Activated CD4-positive, alpha-beta T cell treated with anti-CD3 and anti-CD28 coated beads, Interleukin-2, amount 10 ng/mL, durations not matched to agents 7 days and 5 days (primary cell): ENCODE measurements at places on chromosomes 1 and 21. TPM values are rescaled to one million over a fixed set of nuclear protein-coding genes. Genes with fewer than 3 reads are reported as not detected.

GRCh38 chr1:54809496-54810074 lies 8.5 kb upstream of the TTC22 start:
- DNase-seq: no peak

- DNase-seq: no peak
These were observed 66.6 kb downstream of the PUM1 start for GRCh38 chr1:30998887-30999286.

- no peak for DNase-seq
These were observed 641.5 kb downstream of the PLPP3 start for GRCh38 chr1:55937840-55938375.

DNA sequence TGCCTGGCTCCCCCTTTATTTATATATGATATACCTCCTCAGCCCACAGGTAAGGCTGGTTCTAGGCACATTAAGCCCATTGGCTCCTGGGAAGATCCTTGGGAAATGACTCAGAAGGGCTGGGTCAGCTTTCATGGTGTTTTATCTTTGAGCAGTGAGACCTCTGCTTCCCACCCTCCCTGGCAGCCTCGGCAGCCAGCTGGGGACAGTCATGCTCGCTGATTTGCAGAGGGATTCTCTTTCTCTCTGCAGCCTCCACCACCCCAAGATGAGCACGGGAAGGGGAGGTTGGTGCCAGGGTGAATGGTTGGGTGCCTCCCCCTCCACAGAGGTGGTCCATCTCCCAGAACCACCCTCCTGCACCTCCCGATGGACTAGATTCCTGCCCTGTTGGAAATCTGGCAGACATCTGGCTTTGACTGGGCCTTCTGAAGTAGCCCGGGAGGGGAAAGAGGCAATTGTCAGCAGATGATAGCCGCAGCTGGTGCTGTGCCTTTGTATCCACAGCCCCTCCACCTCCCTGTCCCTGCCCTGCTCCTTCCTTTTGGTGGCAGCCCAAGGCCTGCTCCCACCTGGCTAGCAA lies 24.6 kb downstream of the IER5 start:
- no peak for DNase-seq

GRCh38 chr1:75092141-75092540 lies 42.0 kb upstream of the LHX8 start:
- no peak for DNase-seq

- no peak for DNase-seq
These were observed 37.1 kb downstream of the EIF2B3 start for GRCh38 chr1:44949286-44949685.

GRCh38 chr1:40951943-40952743 lies 27.4 kb upstream of the CTPS1 start:
- DNase-seq: peak; percentile 54

DNA sequence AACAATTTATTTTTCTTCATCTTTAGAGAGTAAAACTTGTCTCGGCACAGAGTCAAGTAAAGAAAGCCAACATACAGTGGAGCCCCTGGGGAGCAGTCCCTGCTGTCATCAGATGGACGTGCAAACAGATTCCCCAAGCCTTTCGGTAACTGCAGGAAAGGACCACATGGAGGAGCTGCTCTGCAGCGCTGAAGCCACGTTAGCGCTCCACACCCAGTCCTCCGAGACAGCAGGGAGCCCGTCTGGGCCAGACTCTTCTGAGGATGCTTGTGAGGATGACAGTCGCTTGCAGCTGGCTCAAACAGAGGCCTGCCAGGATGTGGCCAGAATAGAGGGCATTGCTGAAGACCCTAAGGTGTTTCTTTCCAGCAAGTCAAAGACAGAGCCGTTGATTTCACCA lies 77.1 kb upstream of the SCCPDH start:
- DNase-seq: no peak

DNA sequence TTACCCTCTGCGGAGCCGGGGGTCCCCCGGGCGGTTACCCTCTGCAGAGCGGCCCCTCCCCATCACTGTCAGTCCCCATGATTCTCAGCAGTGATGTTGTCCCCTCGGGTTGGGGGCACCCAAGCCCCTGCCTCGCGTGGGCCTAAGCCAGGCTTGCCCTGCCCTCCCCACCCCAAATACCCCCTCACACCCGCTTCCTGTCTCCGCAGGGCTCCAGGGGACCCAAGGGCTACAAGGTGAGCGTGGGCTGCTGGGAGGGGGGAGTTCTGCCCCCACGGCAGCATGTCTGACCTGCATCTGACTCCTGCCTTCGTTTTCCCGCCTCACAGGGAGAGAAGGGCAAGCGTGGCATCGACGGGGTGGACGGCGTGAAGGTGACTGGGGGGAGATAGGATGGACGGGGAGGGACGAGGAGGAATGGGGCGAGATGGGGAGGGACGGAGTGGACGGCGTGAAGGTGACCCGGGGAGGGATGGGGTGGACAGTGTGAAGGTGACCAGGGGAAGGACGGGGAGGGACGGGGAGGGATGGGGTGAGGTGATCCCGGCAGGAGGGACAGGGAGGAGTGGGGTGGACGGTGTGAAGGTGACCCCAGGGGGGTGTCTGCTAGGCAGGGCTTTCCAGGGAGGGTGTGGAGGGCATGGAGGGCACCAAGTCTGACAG lies 8.6 kb downstream of the COL6A1 start:
- DNase-seq: no peak

- no peak for DNase-seq
These were observed 73.3 kb downstream of the RPE65 start for GRCh38 chr1:68376441-68376840.

DNA sequence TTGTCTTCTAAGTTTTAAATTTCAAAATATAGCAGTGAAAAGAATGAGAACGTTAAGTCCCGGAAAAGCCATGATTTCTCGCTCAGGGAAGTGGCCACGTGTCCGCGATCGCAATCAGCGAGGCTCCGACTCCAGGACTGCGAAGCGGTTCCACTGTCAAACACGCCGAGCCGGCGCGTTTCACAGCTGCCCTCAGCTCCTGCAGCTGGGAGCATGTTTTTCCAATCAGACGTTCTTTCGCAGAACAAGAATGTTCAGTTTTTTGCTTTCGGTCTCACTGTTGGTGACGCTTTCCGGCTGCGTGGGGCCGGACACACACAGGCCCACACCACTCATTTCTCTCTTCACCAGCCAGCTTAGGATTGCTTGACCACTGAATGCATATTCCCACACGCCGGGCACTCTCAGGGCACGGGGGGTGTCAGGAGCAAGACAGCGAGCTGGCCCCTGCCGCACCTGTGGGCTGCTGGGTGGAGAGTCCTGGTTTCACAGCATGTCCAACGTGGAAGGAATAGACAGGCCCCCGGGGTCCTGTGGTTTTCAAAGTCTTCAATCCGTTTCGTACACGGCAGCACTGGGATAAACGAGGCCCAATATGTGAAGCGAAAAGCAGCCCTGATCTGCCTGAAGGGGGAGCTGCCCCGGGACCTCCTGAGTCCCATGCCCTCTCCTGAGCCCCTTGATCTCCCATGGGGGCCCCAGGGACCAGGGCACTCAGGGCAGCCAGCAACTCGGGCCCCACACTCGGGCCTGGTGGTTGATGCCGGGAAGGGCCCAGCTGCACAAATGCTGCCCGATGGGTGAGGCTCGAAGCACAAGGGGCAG lies 47.3 kb upstream of the COL18A1 start:
- no peak for DNase-seq

DNA sequence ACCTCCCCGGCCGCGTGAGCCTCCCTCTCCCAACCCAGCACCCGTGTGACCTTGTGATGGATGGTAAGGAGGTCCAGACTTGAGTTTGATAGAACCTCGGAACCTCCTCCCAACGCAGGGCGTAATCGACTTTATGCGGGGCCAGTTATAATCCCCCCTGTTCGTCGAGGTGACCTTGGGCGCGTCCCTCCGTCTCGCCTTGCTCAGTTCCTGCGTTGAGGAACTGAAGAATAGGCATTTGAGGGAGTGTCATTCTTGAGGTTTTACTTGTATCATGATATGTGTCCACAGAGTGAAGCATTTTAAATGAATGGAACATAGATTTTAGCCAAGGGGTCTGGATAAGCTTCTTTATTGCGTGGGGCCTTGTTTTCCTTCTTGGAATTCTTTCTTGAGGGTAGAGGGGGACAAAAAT lies 433 bp downstream of the TIMM17A start:
- DNase-seq: no peak

DNA sequence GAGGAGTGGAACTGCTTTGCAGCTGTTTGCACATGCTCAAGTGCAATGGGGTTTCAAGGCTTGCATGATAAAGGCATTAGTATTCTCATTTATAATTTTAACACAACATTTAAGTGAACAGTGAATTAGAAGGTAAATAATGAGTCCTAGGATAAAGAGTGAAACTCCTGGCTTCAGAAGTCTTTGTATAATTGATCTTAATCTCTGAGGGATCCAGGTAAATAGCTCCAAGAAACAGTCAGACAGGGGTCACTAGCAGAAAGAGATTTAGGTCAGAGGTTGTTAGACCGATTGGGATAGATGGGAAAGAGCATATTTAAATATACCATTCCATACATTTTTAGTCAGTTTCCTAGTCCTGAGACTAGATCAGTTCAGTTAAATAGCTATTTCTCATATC lies 14.1 kb upstream of the THEM4 start:
- DNase-seq: no peak

DNA sequence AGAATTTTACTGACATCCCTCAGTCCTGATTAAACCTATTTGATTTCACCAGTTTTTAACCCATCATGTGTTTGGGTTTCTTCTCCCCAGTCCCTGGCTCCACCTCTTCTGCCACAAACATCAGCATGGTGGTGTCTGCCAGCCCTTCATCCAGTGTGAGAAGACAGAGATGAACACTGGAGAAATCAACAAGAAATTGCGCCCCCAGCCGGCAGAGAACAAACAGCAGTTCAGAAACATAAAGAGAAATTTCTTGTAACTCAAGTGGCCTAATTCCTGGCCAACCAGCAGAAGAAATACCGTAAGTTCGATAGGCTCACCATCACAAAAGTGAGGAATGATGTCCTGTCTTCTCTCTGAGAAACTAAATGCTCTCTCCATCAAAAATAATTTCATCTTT lies 18.3 kb downstream of the S100A11 start:
- peak; percentile 28 for DNase-seq

GRCh38 chr1:50109116-50109515 lies 396 bp downstream of the ELAVL4 start:
- no peak for DNase-seq

- no peak for DNase-seq
These were observed 31.8 kb upstream of the BEND5 start for GRCh38 chr1:48808496-48808895.

DNA sequence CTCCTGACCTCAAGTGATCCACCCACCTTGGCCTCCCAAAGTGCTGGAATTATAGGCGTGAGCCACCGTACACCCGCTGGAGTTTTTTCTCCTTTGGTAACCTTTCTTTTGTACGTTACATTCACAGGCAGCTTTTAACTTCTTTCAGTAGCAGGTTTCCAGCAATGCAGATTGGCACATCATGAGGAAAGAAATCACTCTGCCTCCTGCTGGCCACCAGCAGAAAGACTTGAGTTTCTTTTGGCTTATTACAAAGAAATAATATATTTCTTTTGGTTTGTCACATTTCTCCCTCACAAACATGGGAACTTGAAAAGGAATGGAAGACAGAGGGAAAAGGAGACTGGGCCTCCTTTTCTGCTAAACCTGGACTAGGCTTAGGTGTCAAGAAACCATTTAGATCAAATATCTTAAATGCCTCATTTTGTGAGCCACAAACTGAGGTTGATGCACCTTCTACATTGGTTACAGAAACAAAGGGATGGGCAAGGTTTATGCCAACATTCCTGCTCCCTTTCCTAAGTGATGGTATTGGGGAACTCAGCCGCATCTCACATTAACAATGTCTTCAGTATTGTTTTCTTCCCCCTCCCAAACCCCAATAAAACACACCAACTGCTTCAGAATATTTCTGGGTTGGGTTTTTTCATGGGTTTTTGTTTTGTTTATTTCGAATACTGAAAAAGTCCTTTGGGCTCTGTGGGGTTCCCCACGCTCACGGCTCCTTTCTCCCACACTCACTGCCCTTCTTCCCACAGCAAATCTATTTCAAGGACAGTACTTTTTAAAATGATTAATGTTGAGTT lies 7.7 kb downstream of the ENSA start:
- peak; percentile 73 for DNase-seq

GRCh38 chr1:31839662-31840343 lies 24.0 kb upstream of the SPOCD1 start:
- DNase-seq: no peak

- no peak for DNase-seq
These were observed 3.4 kb upstream of the AHDC1 start for GRCh38 chr1:27607239-27607804.

DNA sequence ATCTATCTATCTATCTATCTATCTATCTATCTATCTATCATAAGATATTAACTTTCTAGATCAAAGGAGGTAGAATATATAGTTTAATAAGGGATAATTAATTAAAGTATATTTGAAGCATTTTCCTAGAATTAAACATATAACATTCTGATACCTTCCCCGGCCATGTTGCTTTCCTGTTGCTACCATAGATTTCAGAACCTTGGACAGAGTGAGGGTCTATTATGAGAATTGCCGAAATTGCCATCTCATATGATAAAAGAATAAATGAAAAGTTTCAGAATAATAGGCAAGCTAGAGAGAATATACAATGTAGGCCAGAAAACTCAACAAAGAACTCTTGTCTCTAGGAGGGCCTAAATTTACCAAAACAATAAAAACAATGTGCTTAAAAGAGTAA lies 706.1 kb upstream of the TMPRSS15 start:
- no peak for DNase-seq

- DNase-seq: no peak
These were observed 251.0 kb downstream of the RHOU start for GRCh38 chr1:228986093-228986904.

DNA sequence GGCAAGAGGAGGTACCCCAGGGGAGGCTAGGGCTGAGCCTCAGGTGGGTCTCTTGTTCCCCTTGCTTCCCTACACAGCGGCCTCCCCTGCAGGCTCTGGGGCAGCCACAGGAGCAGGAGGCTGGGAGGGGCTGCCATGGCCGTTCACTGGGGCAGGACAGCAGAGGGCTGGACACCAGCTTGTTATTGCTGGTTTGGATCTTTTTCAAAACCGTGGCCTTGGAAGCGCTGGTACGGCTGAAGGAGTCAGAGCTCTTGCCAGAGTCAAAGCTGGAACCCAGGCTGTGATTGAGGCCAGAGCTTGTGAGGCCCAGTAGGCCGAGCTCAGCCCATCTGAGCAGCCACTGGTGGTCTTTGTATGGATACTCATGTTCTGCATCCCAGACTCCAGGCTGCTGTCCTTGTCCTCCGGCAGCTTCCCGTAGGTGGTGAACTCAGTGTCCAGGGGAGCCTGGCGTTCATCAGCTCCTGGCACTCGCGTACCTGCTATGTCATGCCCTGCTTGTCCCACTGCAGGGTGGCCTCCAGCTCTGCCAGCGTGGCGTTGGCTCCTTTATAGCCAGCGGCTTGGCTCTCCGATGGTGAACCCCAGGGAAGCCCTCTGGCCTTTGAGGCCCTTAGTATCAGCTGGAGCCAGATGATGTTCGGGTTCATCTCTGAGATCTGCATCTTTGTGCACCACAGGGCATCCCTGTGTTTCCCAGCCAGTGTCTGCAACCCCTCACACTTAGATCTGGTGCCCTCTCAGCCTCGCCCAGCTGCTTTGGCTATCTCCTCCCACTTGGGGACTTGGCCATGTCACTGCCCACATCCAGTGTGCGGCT lies 40.3 kb upstream of the THEM4 start:
- DNase-seq: no peak

NFASC gene
- not detected for total RNA-seq

ANGPTL1 gene
- not detected for total RNA-seq

OR2T33 gene
- not detected for total RNA-seq

ABCG1 gene
- 10.2 TPM for total RNA-seq

RNF207 gene
- total RNA-seq: 7.4 TPM

TTF2 gene
- total RNA-seq: 133 TPM

PLA2G2A gene
- total RNA-seq: not detected

GNG5 gene
- total RNA-seq: 90.1 TPM

FCRL2 gene
- total RNA-seq: not detected

GLIS1 gene
- not detected for total RNA-seq

MROH9 gene
- not detected for total RNA-seq

CPT2 gene
- total RNA-seq: 13.0 TPM

HMCN1 gene
- total RNA-seq: 0.21 TPM

PTCH2 gene
- total RNA-seq: 0.94 TPM
